ENCODE measurements at places on chromosomes 3 and 15. TPM values are rescaled to one million over a fixed set of nuclear protein-coding genes. Genes with fewer than 3 reads are reported as not detected.

- DNase-seq, result no peak
These were observed 67.7 kb downstream of the CCNL1 start for GRCh38 chr3:157092230-157092629.

- no peak for DNase-seq
These were observed 23.7 kb downstream of the SRPRB start for GRCh38 chr3:133829310-133829707.

The DCLK3 gene
- 1.1 TPM for total RNA-seq

DNA sequence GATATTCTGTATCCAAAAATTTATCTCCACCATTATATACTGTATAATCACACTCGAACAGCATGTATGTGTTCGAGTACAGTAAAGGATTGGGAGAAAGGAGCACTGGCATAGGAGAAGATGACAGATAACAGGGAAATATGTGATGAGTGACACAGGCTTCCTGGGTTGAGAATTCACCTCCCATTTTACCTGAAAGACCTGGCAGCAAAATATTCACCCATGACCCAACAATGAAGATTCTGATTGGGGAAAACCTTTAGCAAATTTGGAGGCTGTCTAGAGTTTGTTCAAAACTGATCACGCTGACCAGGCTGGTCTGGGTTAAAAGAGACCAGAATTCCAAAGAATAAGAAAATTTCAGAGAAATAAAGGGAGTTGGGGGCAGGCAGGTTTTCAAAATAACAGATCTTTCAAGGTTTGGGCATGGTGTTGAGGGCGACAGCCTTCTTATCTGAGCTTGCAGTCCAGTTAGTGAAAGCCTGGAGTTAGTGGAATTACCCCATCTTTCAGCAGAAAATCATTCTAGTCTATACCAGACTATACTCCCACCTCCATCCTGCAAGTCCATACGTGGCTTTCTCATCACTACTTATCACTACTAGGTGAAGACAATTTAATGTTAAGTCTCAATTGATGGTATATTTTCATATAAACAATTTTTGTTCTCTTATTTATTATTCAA is 42.8 kb upstream of the RSL24D1 start:
- no peak for DNase-seq

The SLC6A1 gene
- 1.7 TPM for total RNA-seq

DNA sequence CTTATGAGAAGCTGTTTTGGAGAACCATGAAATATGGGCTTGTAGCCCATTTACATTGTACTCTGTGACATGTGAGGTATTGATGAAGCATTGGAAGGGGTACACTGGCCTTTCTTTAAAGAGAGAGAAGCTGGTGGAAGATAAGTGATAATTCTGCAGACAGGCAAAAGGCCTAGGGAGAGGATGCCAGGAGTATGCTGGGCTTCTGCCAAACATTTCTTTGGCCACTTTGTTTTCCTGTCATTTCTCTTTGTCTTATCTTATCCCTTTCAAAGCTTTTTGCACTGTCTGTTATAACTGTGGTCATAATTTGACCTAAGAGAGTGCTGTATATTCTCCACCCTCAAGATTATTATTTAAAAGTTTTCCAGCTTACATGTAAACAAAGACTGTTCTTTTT is 109.6 kb upstream of the SEMA6D start:
- DNase-seq, result no peak

DNA sequence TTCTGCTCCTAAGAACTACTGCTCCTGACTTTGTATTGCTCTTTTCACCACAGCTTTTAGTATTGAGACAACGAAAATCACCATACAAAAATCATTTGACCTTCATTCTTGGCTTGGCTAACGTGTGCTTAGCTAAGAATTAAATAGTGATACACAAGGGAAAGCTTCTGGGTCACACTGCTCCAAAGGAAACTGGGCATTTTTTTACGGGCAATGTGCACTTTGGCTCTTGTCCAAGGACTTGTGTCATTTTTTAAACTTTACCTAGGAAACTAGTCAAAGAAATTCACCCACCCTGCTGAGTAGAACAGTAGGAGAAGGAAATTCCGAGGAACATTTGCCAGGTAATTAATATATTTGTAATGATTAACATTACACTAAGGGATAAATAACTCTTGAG is 19.8 kb downstream of the WDR72 start:
- DNase-seq, result no peak

The ACAN gene
- 8.3 TPM for total RNA-seq

DNA sequence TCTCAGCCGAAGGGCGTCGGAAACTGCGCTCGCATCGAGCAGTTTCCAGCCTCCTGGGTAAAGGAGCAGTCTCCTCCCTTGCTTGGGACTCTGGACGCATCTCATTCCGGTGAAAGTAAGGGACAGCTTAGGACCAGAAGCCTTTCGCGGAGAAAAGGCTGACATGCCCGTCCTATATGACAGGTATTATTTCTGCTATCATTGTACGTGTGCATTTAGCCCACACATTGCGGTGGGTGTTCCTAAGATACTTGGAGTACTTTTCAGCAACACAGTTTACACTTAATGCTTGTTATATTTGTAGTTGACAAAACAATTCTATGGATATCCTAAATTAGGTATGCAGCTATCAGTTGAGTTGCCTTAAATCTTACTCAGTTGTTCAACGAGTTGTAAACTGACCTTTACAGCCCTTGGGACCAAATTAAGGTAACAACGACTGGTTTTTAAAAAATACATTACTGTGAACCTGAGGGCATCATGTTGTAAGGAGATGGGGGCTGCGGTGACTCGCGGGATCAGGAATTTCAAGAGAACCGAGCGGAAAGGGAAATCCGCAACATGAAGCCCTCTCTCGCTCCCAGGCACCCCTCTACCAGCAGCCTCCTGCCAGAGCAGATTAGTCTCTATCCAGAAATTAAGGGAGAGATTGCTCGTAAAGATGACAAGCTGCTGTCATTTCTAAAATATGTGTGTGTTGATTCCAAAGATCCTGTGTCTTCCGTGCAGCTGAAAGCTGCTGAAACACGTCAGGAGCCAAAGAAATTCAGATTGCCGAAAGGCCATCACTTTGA is 632 bp upstream of the COPS2 start:
- DNase-seq, result peak; percentile 39

All from skin of body (tissue), 3 donors.